ENCODE measurements at places on chromosomes 1 and 21.

DNA sequence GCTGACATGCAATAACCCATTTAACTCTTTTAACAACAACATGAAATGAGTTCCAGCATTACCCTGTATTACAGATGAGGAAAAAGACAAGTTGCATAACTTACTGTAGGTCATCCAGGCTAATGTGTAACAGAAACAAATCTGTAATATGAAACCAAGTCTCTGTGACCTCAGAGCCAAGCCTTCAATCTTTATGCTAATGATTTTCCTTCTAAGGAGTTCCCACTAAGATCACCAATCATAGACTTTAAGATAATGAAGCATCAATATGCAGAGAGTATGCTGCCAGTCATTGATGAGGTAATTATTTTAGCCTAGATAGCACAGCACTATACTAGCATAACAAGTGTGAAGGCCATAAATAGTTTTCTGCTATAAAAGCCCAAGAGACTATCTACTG, 35.6 kb upstream of the RNPC3 start:
- DNase-seq, result peak; percentile 18

DNA sequence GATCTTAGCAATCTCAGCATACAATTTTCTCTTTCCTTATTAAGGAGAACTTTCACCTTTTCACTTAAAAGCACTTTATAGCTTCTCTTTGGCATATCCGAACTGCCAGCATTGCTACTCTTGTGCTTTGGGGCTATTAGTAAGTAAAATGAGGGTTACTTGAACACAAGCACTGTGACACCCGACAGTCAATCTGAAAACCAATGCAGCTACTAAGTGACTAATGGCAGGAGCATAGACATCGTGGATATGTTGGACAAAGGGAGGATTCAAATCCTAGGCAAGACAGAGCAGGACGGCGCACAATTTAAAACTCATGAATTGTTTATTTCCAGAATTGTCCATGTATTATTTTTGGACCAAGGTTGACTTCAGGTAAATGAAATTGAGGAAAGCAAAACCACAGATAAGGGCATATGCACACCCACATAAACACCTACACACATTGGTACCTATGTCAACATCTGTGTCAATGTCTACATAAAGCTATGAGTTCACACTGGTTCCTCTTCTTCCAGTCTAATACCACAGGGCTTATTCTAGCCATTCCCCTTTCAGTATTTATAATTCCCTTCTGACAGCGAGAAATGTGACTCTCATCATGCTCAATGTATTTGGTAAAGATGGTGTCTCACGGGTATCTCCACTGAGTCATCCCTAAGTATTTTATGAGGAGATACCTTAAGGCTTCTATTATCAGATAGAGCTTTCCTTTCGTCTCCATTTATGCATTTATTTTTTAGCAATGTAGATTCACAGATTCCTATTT, 75.3 kb upstream of the RALGPS2 start:
- peak; percentile 82 for DNase-seq

GRCh38 chr21:14554948-14555347, 8.8 kb upstream of the SAMSN1 start:
- DNase-seq, result no peak

- DNase-seq, result no peak
Measured at GRCh38 chr1:113125517-113125916, 52.5 kb downstream of the LRIG2 start.

GRCh38 chr1:80629304-80629837, 1171.4 kb upstream of the ADGRL2 start:
- no peak for DNase-seq

DNA sequence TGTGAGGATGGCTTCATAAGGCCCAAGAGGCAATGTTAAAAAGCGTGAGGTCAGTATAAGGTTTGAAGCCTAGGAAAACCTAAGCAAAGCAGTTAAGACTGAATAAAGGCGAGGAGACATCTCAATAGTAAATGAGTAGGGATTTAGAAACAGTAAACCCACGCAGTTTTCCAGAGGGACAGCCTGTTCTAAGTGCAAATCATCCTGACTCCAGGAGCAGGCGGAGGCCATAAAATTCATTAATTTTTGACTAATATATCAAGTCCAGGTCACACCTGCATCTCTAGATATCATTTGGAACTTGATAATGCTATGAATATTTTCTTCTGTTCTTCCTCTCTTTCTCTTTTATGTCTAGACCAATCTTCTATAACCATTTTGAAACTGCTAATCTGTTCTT, 597.0 kb upstream of the RGS18 start:
- DNase-seq, result no peak

DNA sequence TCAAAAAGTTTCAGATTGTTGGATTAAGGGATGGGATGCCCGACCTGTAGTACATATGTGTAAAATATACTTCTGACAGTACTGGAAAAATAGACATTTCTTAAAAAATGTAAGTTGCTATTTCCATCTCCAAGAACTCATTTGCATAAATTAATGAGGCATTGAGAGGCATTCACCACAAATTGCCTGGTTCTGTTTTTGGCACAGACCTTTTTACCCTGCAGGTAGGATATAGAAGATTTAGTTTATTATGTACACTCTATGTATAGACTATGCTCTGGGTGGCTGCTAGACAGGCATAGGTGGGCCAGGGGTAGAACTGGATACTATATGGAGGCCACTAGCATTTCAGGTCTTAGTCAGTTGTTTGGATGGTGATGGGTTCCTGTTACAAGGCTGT, 8.0 kb downstream of the CCDC17 start:
- DNase-seq, result no peak

GRCh38 chr21:32779983-32780382, 8.4 kb upstream of the PAXBP1 start:
- DNase-seq, result no peak

DNA sequence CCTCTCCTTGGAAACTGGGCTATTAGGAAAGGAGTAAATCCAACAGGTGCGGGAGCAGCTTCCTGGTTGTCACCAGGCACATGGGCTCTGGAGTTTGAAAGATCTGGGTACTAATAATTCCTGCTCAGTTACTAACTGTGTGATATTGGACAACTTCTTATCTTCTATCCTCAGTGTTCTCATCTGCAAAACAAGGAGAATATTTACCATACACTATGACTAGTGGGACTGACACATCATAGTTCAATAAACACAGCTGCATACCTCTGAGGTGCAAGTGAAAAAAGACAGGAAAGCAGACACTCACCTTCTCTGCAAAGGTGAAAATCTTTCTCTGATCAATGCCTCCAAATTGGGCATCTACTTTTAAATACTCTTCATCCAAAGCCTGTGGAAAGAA, 19.7 kb downstream of the YARS1 start:
- peak; percentile 55 for DNase-seq

GRCh38 chr1:203187304-203187685, 791 bp upstream of the CHI3L1 start:
- no peak for DNase-seq

DNA sequence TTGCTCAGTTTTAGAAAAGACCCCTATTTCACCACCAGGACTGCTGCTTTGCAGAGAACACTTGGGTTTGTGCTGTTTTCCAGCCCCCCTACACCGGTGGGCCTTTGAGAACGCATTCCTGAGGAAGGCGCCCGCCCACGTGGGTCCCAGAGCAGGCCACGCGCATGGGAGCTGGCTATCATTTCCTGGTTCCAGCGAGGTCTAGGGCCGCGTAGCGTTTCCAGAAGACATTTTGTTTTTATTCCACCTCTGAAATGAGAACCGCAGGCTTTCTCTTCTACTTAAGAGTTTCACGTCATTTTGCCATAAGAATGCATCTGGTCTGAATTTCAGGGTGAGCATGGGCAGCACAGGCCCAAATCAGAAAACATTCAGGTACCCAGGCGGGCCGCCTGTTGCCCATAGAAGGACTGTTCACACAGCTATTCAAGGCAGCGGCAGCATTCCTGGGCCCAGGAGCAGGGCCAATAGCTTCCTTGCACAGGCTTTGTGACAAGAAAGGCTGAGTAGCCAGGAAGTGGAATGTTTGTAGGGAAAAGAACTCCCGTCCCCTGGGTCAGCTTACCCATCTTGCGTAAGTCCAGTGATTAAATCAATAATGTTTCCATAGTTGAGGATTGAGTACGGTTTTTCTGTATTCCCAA, 1.4 kb upstream of the KLHL21 start:
- DNase-seq, result peak; percentile 86

DNA sequence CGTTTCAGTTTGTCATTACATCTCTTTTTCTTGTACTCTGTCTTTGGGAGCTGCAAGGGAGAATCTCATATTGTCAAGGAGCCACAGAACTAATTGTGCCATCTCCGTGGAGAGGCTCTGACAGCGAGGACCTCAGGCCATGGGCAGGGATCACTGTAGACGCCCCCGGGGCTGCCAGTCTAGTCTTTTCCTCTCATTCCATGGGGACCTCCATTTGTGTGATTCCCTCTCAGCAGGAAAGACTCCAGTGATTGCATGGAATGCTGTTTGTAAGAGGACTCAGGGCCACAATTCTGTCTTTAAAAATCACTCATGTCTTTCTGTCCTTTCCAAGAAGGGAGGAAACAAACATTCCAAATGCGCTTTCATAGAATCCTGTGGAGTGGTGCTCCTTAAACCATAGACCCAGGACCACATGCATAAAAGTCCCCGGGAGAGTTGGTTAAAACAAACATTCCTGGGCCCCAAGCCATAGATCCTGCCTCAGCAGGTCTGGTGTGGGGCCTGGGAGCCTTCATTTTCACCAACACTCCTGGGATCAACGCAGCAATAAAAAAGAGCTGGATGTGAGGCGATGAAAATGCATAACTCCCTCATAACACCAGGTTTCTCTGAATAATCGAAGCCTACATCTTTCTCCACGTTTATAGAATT, 104.5 kb downstream of the ZP4 start:
- no peak for DNase-seq

DNA sequence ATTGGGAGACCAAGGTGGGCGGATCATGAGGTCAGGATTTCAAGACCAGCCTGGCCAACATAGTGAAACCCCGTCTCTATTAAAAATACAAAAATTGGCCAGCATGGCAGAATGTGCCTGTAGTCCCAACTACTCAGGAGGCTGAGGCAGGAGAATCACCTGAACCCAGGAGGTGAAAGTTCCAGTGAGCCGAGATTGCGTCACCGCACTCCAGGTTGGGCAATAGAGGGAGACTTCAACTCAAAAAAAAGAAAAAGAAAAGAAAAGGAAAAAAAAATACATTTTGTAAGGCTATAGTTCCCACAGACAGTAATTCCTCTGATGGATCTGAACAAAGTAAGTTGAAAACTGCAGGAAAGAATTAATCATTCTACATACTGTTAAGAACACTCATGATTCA, 48.1 kb upstream of the CD46 start:
- no peak for DNase-seq

GRCh38 chr1:44559330-44559729, 115.0 kb downstream of the TMEM53 start:
- DNase-seq, result no peak

GRCh38 chr1:67814121-67814772, 19.0 kb downstream of the GNG12 start:
- no peak for DNase-seq

DNA sequence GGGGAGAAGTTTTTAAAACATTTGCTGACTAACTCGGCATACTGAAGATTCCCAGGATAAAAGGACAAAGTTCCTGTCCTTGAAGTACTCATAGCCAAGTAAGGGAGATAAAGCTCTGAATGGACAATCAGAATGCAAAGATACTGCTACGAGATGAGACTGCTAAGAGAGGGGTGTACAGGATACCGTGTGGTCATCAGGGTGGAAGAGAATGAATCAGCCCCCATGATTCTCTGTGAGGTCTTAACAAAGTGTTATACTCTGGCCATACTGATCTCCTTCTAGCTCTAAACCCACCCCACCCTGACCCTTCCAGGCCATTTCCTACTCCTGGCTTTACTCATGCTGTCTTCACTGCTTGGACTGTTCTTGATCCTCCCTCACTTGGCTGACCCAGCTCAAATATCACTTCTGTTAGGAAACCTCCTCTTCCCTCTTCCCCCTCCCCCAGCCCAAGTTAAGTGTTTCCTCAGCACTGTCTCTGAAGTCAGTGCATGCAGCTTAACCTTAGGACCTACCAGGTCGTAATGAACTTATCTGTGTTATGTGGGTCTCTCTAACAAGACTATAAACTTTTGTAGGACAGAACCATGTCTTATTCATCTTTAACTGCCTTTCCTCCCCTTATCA, 15.8 kb upstream of the MAGOH start:
- DNase-seq, result peak; percentile 74

- peak; percentile 47 for DNase-seq
Measured at GRCh38 chr1:183506561-183506960, 34.3 kb downstream of the SMG7 start.

DNA sequence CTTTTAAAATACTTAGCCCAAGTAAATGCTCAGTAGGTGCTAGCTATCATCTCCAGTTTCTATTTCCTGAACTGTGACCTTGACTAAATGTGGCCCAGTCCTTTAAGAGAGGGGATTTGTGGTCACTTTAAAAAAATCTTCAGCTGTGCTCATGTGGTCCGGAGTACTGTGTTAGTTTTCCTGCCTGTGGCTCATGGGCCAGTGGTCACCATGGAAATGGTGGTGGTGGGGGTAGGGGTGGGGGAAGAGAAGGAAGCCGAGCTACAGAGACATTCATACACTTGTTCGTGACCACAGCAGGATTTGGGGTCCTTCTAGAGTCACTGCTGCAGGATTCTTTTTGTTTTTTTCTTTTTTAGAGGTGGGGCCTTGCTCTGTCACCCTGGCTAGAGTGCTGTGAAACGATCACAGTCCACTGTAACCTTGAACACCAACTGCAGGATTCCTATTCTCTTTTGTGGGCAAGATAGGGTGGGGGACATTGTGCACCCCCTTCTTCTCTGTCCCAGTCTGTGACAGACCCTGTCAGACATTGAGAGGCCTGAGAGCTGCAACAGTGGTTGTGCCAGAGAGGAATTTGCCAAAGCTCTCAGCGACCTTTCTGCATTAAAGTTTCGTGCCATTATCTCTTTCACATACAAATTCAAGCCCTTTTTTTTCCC, 25.8 kb downstream of the KIF26B start:
- DNase-seq, result no peak

- DNase-seq, result no peak
Measured at GRCh38 chr1:245074898-245075297, 79.9 kb upstream of the KIF26B start.

DNA sequence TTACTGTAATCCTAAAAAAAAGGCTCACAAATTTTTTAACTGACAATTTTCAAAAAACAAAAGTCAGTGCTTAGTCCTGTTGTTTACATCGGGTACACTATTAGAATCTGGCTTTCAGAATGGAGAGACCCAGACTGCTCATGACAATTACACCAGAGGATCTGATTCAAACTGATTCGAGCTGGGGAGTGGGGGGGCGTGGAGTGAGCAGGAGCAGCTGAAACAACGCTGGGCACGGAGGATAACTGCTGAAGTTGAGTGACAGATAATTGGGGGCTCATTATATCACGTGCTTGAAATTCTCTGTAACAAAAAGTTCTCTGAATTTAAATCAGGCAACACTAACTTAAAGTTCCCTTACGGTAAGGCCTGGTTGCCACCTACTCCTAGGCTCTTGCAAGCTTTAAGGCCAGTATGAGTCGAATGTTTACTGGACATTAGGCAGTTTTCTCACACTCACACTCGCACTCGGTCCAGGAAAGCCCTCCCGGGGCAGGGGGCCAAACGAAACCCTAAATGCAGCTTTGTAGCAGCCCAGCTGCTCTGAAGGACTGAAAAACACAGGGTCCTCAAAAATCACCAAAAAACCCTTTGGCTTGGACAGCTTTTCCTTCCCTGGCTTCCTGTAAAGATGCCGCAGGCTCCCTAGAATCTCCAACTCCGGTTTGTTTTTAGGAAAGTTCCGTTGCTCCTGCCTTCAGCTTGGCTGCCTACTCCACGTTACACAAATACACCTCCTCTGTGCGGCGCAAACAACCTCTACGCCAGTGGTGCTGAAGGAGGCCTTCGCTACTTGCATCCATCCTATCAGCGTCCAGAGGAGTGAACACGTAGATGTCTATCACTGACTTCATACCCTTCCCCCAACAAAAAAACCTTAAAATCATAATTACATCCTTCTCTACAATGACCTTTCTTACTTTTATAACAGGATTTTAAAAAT, 42.9 kb downstream of the CAPZB start:
- peak; percentile 60 for DNase-seq

All from IMR-90 (cell line).